ENCODE measurements at places on chromosomes 3 and 15.

GRCh38 chr3:47669026-47669749, 90.5 kb upstream of the CSPG5 start:
- no peak for DNase-seq

- no peak for DNase-seq
These were observed 3.1 kb upstream of the PTH1R start for GRCh38 chr3:46874430-46874829.

GRCh38 chr3:89358281-89358680, 250.9 kb downstream of the EPHA3 start:
- no peak for DNase-seq

- DNase-seq = no peak
These were observed 53.8 kb downstream of the TM4SF4 start for GRCh38 chr3:149528340-149528650.
